ENCODE measurements at places on chromosomes 5 and 9.

DNA sequence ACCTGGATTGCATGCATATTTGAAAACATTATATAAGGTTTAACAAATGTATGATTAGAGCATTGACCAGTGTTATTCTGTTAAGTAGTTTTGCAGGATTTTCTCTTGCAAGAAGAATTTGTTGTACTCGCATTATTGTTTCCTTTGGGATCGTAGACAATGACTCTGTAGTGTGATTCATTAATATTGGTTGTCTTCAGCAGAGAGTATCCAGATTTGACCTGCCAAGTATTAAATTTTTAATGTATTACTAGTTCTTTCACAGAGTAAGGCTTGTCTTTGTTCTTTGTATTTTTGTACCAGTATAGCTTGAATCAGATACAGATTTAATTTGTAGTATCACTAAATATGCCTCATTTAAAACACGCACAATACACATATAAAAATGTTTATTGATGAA is 155.0 kb downstream of the PBX3 start:
- no peak for DNase-seq

DNA sequence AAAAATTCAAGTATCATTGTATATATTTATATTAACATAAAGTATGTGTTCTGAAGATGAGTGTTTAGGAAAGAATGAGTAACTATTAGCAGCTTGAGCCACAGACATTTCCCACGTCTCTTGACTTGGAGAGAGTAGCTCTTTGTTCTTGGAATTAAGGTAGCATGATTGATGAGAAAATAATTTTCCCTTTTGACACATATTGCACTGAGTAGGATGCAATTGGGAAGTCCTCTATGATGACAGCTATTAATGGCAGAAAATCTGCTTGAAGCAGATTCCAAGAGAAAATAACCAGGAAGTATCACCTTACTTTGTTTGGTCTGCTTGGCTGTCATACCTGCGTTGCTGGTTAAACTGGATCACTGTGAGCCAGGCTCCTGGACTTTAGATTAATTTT is 204.8 kb downstream of the TLE4 start:
- no peak for DNase-seq

GRCh38 chr5:52746539-52746938 is 41.2 kb upstream of the ITGA1 start:
- no peak for DNase-seq

GRCh38 chr9:37364751-37365360 is 57.6 kb upstream of the GRHPR start:
- DNase-seq = no peak

DNA sequence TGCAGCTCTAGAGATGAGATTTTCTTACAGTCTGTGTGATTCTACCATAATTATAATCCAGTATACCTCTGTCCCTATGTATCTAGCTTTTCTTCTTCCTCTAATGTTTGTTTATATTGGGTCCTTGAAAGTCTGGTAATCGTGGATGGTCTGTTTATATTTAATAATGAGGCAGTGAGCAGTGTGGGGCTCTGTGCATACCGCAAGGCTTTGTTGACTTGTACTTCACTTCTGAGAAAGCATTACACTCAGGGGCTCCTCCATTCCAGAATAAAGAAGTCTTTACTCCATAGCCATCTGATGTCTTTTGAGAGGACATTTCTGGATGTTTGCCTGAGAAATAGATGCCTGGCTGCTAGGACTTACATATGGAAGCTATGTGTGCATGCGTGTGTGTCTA is 4.5 kb upstream of the MPDZ start:
- no peak for DNase-seq

- no peak for DNase-seq
These were observed 269.4 kb downstream of the CWC27 start for GRCh38 chr5:65037831-65038815.

- no peak for DNase-seq
These were observed 904 bp downstream of the GDNF start for GRCh38 chr5:37838933-37839341.

- no peak for DNase-seq
These were observed 246.8 kb downstream of the ARHGAP26 start for GRCh38 chr5:143016777-143017516.

DNA sequence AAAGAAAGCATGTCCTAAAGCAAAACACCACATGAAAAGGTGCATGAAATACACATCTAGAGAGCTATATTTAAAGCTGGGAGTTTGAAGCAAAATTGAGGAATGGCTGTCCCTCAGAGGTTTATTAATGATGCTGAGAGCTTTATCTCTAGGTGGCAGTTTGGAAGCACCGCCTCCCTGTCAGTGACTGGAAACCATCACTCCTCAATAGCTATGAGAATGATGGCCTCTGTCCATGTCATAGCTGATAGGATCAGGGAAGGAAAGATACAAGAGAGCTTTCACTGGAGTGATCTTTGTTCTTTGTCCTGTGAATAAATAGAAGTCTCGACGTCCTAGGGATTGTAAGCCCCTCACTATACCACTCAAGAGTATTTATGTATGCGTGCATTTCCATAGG is 110.5 kb downstream of the NUDT12 start:
- no peak for DNase-seq

- DNase-seq = no peak
These were observed 201.4 kb downstream of the ADAMTSL1 start for GRCh38 chr9:18675332-18675731.

DNA sequence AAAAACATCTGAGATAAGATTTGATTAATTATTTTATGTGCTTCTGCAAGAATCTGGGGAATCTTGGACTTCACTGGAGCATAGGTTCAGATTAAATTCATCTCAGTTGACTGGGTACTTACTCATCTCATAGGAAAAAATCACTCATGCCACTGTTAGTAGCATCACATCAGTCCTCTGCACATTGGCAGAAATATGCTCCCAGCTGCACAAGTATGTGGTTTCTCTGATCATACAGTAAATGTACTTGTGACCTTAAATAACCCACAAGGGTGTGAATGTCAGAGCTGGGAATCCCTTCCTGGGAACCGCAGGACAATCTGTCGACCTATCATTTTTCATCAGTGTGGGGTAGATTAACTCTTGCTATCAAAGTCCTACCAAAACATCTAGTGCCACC is 203.7 kb upstream of the SLC24A2 start:
- DNase-seq = no peak

GRCh38 chr5:32836176-32836575 is 125.1 kb downstream of the NPR3 start:
- DNase-seq = no peak

- DNase-seq = no peak
These were observed 377.9 kb upstream of the ITGA1 start for GRCh38 chr5:52409835-52410234.

GRCh38 chr5:160479926-160480325 is 58.3 kb downstream of the PTTG1 start:
- DNase-seq = no peak

DNA sequence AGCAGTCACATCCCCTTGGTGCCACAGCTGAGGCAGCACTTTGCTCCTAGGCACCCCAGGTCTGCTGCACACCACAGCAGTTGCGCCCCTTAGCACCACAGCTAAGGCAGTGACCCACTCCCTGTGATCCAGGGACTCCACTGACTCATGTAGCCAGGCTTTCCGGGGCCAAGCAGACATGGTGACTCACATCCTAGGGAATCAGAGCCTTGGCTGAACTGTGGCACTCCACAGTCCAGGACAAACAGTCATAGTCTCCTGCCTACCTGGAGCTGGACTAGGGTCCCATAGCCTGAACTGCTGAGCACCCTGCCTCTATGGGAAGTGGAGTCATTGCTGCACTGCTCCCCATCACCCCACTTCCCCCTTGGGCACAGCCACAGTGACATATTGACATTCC is 338.7 kb downstream of the NPR3 start:
- no peak for DNase-seq

DNA sequence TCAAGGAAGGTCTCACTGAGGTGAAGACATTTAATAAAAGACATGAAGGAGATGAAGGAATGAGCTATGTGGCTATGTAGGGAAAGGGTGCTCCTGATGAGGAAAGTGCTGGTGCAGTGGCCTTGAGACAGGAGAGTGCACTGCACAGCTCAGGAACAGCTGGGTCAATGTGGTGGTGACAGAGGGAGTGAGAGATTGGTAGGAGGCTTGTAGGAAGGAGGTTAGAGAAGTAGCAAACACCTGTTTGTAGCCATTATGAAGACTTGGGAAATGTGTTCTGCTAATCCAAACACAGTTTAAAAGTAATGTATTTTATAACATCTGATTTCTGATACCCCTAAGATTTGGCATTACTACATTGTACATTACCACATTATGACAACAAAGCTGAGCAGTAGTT is 115.1 kb upstream of the MTAP start:
- DNase-seq = no peak

DNA sequence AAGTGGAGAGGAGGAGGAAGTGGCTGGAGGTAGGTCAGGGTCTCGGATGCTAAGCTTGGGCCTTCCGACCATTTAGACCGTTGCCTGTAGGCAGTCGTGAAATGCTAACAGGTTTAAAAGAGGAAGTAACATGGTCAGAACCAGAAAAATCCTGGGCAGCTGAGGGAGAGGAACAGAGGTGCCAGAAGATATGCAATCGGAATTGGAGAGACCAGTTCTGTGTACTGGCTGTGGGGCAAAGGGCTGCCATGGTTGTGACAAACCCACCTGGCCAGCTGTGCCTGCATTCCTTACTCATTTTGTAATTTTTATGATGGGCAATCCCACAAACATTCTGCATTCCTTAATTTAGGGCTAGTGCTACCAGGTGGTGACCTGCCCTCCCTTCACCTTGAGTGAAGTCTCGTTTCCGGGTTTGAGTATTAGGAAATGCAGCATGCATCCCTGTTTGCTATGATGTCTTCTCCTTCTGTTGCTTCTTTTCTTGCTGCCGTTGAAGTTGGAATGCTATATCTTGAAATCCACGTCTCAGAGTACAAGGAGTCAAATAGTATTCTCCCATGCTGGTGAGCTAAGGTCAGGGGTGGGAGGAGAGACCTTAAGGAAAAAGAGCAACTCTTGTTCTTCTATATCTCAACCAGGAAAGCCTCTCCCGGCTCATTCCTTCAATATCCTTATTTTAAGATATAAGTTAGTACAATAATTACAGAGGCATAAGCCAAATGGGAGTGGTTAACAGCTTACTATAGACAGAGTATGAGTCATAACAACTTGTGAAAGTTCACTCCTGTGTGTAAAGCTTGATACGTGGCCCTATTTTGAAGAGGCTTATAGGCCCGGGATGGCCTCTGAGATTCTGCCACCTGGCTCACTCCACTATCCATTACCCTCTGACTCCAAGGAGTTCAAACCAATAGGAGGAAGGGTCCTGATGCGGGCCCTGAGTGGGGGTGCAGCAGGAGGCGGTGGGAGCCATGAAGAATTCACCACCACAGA is 37.0 kb downstream of the B4GALT1 start:
- DNase-seq = no peak

DNA sequence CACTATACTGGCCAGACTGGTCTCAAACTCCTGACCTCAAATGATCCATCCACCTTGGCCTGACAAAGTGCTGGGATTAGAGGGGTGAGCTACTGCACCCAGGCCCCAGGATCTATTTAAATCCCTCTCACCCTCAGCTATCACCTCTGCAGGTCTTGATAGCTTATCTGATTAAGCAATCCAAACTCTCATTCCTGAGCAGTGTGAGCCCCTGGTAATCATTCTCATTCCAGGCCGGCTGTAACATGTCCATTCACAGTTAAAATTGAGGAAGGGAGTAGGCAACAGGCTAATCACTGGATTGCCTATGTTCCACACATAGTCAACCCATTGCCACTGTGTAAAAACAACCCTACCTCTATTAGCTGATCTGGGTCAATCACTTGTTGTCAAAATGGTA is 111.1 kb downstream of the AGTPBP1 start:
- no peak for DNase-seq

DNA sequence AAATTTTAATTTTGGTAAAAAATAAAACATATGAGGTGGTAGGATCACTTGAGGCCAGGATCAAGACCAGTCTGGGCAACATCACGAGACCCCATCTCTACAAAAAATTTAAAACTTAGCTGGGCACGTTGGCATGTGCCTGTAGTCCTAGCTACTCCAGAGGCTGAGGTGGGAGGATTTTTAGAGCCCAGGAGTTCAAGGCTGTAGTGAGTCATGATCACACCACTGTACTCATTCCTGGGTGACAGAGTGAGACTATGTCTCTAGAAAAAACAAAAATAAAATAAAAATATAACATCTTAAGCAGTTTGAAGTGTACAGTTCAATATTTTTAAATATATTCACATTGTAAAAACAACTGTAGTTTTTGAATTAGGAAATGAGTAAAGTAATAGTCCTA is 108.3 kb downstream of the SMIM15 start:
- DNase-seq = no peak

DNA sequence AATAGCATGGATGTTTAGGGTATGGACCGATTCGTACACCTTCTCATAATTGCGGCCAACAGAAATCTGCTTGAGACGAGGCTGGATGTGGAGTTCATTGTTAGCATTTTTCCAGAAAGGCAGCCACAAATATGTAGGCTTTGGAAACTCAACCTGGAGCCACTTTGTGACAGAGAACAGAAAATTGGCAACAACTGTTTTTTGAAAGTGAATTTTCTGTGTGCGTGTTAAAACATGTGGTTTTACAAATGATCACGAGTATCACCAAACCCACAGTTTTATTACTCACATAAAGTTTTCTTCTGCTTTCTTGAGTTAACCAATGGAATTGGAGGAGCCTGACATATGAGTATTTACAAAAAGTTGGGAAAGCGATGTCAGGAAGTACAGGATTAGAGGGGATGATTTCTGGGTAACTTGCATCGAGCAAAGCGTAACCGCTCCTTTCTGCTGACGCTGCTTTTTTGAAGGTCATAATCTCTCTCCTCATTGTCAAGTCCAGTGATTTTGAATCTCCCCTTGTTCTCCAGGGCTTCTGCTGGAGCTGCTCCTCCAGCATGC is 138.5 kb upstream of the TAF11L2 start:
- no peak for DNase-seq

DNA sequence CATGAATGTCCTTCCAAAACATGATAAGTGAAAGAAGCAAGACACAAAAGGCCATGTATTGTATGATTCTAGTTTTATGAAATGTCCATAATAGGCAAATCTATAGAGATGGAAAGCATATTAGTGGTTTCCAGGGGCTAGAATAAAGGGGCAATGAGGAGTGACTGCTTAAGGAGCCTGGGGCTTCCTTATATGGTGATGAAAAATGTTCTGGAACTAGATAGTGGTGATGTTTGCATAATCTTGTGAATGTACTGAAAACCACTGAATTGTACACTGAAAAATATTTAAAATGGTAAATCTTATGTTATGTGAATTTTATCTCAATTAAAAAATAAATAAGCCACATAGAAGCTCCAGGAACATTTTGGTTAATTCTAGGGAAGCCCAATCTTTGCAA is 144.4 kb upstream of the ANKRD55 start:
- no peak for DNase-seq

- DNase-seq = no peak
These were observed 60.7 kb downstream of the MAT2B start for GRCh38 chr5:163565931-163566608.

- no peak for DNase-seq
These were observed 32.5 kb downstream of the LEAP2 start for GRCh38 chr5:132905938-132906337.

All from stimulated activated CD8-positive, alpha-beta memory T cell treated with anti-CD3 and anti-CD28 coated beads, Interleukin-4, amount 100 ng/mL, for 1 hour (primary cell).